ENCODE measurements at places on chromosomes 11 and 22.
A peak's percentile ranks its signal among the peaks of the same experiment; 100 is the strongest.

GRCh38 chr11:130146796-130147195 is 12.8 kb upstream of the ST14 start:
- no peak for DNase-seq

GRCh38 chr11:45968901-45969300 is 46.4 kb downstream of the LARGE2 start:
- DNase-seq = no peak

DNA sequence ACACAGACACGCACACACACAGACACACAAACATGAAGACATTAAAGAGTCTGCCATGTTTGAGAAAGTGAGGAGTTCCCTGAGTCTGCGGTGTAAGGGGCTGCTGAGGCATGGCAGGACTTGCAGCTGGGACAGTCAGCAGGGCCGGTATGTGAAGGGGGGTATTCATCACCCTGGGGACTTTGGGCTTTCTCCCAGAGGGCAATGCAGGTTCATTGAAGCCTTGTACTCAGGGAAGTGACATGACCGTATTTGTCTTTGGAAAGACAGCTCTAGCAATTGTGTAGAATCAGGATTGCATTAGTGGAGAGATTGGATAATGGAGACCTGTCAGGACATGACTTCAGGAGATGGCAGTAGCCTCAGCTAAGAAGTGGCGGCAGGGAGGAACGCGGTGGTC is 9.4 kb upstream of the ADAMTS8 start:
- no peak for DNase-seq

GRCh38 chr11:13883042-13883441 is 79.5 kb upstream of the SPON1 start:
- no peak for DNase-seq

DNA sequence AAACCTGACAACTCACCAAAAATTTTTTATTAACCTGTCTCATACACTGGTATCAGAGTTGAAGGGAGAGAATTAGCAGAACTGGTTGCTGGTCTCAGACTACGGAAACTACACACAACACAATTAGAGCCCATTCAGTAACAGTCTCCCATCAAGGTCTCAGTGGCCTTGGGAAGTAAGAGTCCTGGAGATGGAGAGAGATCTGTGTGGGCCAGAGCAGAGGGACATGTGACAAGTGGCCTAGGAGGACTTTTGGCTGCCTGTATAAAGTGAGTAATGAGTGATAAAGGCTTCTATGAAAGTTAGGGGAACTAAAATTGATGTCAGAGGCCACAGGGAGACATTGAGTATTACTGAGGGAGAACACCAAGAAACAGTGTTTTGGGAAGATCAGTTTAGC is 58.9 kb downstream of the PARVA start:
- no peak for DNase-seq

DNA sequence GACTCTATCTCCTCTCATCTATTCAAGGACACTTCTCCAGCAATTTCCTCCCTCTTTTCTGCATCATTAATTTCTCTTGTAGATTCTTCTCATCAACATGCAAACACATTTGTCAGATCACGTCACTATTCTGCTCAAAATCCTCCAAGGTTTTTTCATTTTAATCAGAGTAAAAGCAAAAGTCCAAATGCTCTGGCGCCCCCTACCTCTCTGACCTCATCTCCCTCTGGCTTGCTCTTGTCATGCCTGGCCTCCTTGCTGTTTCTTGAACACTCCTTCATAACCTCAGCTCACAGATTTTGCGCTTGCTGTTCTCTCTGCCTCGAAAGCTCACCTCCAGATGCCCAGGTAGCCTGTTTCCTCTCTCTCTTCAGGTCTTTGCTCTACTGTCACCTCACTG is 22.4 kb downstream of the RTCB start:
- DNase-seq = peak; percentile 5

GRCh38 chr11:69956669-69957190 is 121.4 kb upstream of the ANO1 start:
- DNase-seq = no peak

DNA sequence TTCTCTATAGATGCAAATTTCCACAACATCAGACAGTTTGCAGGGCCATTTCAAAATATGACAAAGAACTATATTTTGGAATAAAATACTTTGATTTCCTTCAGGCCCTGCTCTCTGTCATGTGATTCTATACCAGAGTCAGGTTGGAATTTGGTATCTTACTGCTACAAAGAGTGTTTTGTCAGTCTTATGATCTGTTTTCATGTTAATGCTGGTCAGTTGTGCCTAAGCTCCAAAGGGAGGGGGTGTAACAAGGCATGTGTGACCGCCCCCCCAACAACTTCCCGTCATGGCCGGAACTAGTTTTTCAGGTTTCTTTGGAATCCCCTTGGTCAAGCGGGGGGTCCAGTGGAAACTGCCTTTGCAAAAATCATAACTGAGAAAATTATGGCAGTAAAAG is 15.1 kb downstream of the C11orf96 start:
- no peak for DNase-seq
